ENCODE measurements at places on chromosomes 6 and 20.

GRCh38 chr6:69835414-69836179, 30.8 kb upstream of the COL19A1 start:
- DNase-seq: peak; percentile 43

DNA sequence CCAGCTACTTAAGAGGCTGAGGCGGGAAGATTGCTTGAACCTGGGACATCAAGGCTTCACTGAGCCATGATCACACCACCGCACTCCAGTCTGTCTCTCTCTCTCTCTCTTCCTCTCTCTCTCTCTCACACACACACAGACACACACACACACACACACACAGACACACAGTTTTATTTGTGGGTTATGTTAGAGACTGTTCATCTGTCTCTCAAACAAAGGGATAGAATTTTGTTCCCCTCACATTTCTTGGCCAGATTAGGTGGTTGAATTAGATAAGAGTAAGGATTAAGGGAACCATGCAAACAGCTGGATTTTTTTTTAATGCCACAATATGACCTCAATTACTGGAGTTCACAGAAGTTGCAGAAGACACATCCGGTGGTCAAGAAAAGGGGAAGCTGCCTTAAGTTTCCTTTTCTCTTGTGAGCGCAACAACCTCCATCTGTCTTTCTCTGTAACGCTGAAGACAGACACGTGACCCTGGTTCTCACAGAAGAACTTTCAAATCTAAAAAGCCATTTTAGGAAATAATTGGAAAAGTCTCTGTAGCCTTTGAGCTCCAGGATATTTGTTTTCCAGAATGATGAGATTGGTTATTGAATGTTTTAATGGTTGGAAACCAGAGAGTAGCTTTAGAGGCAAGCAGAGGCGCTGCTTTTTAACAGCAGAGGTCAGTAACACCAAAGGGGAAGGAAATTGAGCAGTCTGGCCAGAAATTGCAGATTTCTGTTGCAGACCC, 32.9 kb upstream of the LGSN start:
- peak; percentile 37 for DNase-seq

DNA sequence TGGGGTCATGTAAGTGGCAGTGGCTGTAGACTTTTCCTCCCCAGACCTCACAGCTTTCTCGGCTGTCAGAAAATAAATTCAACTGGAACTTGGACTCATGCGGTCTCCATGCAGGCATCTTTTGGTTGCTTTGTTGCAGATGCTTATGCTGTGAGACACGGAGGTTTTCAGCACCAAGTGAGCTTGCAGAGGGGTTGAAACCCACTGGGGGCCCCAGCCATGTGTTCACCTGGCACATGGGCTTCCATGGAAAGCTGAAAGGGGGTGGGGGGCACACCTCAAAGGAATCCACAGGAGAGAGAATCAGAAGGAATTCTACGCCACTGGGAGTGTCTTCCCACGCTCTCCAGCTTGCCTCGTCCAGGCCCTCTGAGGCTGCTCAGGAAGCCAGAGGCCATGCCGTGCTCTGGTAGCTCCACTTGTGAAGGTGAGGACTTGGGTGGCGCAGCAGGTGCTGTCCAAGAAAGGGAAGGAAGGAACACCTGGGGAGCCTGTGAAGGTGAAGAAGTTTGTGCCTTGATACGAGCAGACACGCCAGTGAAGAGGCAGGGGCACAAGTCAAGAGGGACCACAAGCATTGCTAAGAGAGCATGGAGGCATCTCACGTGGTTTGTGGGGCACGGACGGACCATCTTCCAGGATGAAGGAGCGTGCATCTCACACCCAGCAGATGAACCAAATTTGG, 134.3 kb upstream of the PMEPA1 start:
- DNase-seq: no peak

DNA sequence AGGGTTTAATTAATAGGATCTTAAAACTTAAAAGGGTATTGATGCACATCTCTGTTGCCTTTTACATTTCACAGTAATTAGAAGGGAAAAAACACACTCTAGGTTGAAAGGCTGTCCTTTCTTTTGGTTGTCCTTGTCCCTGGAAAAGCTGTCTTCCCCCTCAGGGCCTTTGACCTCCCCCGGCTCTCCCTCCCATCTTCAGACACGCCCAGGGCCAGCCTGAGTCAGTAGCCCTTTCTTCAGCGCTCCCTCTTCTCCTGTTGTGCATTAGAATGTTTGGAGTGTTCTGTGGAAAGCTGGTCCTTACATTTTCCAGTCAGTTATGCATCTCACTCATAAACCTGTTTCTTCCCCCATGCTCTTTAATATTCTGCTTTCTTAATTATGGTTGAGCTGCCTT, 157.0 kb downstream of the MTHFD1L start:
- DNase-seq: no peak

GRCh38 chr20:55540013-55540412, 465.3 kb downstream of the CBLN4 start:
- DNase-seq: no peak

DNA sequence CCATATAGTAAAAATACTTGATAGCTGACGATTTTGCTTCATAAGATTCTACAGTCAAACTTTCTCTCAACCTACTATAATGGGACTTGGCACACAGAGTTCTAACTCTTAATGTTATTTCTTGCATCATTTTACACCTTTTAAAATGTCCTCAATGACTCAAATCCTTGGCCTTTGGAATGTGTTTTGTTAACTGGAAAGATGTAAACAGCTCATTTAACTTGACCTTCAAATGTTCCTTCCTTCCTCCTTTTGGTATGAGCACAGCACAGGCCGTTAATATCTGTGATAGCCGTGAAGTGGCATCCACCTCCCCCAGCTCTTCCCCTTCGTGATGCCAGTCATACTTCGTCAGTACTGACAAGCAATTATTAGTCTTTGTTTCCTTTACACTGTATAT, 972.0 kb upstream of the CITED2 start:
- peak; percentile 16 for DNase-seq

- DNase-seq: peak; percentile 84
Observed at GRCh38 chr20:47360297-47361056, 4.0 kb upstream of the ZMYND8 start.

- peak; percentile 87 for DNase-seq
Observed at GRCh38 chr6:15504040-15504495, 158.8 kb downstream of the DTNBP1 start.

DNA sequence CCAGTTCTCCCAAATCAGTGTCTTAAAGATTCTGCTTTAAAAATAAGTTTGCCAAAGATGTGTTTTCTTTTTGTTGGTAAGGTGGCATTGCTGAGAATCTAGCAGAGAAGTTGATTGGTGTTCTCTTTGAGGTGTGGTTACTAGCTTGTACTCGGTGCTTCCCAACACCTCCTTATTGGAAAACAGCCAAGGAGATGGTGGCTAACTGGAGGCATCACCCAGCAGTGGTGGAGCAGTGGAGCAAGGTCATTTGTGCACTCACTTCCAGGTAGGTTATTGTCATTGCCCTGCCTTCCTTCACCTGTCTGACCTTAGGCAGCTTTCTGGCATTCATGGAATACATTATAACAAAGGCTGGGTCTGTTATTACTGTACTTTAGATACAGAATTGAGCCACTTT, 26.7 kb downstream of the RALGAPB start:
- no peak for DNase-seq

- no peak for DNase-seq
Observed at GRCh38 chr20:40630099-40630498, 58.9 kb downstream of the MAFB start.

DNA sequence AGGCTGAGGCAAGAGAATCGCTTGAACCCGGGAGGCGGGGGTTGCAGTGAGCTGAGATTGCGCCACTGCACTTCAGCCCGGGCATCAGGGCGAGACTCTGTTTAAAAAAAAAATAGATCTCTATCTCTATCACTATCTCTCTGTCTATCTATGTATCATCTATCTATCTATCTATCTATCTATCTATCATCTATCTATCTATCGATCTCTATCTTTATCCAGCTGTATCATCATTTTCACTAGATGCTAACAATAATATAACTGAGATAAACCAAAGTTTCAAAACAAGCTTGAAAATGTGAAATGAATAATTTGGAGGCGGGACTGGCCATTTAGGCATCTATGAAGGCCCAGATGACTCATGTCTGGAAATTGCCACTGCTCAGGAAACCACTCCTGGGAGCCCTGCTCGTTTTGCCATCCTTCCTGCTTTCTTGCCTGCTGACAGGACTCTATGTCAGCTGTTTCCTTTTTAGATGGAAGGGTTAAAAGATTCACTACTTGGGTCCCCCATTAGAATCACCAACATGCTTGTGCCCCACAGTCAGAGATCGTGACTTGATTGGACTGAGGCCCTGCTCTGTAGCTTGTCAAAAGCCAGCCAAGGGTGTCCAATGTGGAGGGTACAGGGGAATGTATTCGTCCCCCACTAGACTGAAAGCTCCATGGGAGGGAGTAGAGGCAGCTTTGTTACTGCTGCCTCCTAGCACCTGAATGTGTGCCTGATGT, 61.7 kb downstream of the UTRN start:
- peak; percentile 92 for DNase-seq

- no peak for DNase-seq
Observed at GRCh38 chr20:50681359-50682064, 9.8 kb downstream of the RIPOR3 start.

DNA sequence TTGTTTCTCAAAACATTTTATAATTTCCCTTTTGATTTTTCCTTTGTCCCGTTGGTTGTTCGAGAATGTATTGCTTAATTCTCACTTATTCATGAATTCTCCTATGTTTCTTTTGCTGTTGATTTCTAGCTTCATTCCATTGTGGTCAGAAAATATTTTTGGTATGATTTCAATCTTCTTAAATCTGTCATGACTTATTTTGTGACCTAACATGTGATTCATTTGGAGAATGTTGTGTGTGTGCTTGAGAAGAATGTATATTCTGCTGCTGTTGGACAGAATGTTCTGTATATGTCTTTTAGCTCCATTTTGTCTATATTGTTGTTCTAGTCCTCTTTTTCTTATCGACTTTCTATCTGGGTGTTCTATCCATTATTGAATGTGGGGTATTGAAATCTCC, 286.2 kb upstream of the RNF217 start:
- DNase-seq: peak; percentile 6

DNA sequence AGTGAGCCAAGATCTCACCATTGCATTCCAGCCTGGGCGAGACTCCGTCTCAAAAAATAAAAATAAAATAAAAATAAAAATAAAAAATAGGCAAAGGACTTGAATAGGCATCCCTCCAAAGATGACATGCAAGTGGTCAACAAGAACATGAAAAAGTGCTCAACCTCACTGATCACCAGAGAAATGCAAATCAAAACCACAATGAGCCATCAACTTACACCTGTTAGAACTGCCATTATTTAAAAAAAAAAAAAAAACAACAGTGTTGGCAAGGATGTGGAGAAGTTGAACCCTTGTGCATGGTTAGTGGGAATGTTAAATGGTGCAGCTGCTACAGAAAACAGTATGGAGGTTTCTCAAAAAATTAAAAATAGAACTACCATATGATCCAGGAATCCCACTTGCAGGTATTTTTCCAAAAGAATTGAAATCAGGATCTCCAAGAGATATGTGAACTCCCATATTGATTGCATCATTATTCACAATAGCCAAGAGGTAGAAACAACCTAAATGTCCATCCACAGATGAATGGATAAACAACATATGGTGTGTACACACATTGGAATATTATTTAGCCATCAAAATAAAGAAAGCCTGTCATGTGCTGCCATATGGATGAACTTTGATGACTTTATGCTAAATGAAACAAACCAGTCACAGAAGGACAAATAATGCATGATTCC, 2.8 kb downstream of the C20orf203 start:
- no peak for DNase-seq

GRCh38 chr6:154478021-154478700, 32.3 kb downstream of the CNKSR3 start:
- DNase-seq: no peak

- DNase-seq: peak; percentile 86
Observed at GRCh38 chr6:163401039-163401885, 13.3 kb upstream of the QKI start.

- no peak for DNase-seq
Observed at GRCh38 chr6:55049866-55050265, 124.4 kb upstream of the HCRTR2 start.

DNA sequence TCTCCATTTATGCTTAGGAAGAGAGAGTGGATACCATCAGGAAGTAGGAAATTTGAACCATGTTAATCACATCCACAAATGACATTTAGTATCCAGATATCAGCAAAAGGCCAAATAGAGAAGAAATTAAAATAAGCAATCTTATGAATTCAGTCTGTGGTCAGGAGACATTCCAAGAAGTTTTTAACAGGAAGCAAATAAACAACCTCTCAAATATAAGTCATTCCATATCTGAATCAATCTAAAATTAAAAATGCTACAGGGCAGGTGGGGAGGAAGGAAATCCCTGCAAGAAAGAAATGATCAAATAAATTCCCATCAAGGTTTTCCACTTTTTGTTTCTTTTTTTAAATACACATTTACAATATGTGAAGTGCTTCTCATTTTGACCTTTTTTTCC, 520.6 kb downstream of the LMBRD1 start:
- DNase-seq: no peak

DNA sequence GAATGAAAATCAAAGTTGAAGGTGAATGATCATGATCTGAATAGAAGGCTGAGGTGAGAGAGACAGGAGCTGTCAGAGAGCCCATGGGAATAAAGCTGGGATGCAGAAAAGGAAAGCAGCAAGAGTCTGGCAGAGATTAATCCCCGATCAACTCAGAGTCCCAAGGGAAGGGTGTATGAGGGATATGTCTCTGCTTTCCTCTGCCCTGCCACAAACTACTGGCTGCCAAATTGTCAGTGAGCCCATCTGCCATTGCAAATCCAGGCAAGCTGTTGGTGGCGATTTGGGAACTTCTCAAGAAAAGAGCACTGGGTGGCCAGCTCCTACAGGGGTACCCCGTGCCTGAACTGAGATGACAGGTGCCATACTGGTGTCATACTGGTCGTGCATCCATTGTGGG, 705.5 kb upstream of the MAN1A1 start:
- DNase-seq: no peak

DNA sequence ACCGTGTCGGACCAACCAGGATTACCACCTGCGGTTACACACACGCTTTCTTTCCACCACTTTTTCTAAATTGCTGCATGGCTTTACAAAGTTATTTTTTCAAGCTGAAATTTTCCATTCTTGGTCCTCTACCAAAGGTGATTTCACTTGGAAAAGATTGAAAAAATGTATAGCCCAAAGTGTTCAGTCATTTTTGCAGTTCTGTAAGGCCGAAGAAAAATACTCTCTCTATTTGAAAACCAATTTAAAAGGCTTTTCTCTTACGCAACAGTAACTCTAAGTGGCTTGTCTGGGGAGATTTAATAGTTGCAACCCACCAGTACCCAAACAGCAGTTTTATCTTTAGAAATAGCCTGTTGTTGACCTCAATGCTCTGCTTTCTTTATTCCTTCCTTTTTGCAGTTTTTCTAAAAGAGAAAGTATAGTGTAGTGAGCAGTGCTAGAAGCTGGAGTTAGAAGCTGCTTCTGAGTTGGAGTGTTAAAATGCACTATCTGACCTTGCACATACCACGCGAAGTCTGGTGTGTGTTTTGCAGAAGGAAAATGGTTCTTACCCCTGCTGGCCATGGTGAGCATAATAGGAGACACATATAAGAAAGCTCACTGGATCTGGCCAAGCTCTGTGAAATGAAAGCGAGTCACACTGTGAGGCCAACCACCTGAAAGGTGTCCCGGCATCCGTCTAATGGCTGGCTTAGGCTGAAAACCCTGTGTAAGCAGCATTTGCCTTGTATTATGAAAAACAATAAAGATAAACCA, 271.6 kb upstream of the PRND start:
- no peak for DNase-seq
